Astrocyte of the spinal cord (primary cell): ENCODE measurements at places on chromosomes 1 and 21.
A peak's percentile ranks its signal among the peaks of the same experiment; 100 is the strongest.

DNA sequence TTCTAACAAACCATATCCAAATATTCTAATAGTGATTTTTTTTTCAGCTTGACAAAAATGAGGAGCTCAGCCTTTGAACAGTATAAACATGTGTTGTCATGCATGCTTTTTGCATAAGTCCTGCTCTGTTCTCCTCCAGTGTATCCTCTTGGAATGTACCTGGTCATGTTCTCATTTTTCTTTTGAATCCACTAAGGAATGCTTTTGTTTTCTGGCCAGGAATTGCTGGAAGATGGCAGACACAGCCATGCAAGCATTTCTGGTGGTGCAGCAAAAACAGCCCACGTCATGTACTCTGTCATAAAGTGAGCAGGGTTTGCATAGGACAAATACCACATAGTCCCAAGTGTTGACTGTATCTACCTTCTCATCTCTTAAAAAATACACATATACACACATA, 11.5 kb upstream of the PLD5 start:
- no peak for DNase-seq

GRCh38 chr1:110436635-110437034, 14.3 kb upstream of the PROK1 start:
- no peak for DNase-seq

DNA sequence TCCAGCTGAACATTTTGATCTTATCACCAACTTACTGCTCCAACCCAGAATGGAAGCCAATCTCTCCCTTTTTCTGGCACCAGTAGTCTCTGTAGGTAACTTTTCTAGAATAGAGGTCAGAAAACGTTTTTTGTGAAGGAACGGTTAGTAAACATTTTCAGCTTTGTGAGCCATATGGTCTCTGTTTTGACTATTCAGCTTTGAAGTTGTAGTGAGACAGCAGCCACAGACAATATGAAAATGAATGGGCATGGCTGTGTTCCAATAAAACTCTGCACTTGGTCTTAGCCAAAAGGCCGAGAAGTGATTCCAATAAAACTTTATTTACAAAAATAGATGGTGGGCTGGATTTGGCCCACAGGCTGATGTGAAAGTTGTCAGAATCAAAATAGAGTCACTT, 28.9 kb downstream of the MAP10 start:
- DNase-seq, result no peak

DNA sequence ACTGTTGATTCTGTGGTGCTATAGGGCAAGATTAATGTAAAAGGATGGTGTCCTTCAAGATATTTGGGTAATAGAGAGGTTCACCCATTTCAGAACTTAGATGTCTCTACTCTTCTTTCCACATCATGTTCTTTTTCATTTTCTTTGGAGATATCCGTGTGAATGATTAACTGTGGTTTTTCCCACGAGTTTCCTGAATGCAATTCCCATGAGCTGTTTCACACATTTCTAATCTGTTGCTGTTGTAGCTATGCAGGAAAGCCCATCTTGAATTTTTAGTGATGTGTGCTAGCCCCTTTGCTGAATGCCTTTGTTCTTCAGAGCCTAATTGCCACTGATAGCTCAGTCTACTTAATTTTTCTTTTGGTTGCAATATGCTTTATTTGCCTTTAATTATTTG, 27.6 kb downstream of the SNX27 start:
- peak; percentile 32 for DNase-seq

GRCh38 chr1:76239470-76239918, 164.9 kb downstream of the ST6GALNAC3 start:
- DNase-seq, result no peak

DNA sequence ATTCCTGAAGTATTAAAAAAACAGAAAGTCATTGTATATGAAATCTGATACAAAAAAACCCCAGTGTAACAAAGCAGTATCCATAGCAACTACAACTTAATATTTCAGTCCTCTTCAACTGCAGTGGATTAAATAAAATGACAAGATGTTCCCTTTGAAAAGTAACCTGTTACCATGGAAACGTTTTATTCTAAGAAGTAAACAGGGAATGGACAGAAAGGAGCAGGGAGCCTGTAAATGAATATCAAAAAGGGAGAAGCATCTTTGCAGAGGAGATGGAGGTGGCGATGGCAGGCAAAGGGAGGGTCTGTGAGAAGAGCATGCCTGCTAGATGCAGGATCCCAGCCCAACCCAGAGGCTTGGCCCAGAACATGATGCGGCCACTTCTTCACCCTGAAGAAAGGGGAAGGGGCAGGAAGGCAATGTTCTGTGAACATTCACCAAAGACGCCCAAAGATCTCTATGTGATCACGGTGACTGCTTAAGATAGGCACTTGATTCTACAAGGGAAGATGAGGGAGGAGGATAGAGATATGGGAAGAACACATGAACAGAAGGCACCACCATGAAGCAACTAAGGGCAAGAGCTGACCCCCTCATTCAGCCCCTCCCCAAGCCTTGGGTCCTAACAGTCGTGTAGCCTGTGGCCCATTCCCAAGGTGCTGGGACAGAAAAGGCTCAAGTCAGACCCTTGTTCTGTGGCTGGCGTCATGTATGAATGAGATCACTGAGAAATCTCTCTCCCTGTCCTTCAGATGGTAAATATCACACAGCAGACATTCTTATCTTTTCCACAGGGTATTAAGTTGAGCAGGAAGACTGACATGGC, 200.0 kb downstream of the SLC45A1 start:
- DNase-seq, result peak; percentile 58

DNA sequence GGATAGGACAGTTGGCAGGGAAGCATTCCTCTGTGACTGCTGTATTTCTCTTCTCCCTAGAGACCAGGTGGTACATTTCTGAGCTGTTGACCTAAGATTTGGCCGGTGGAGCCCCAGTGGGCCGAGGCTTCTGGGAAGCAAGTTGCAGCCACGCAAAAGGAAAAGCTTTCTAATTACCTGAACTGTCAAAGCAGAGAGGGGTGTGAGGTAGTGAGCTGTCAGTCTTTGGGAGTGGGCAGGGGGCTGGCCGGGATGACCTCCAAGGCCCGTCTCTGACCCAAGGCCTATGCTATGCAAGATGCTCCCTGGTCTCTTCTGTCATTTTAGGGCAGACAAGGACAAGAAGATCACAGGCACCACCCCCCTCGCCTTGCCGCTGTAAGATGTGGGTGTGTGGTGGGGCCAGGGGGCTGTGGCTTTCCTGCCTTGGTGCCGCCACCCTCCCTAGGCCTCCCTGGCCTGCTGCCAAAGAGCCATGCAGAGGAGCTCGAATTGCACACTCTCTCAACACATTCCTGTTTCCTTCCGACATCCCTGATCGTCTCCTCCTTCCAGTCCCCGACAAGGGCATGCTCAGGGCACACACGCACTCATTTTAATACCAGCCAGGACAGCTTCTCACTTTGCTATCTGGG, 7.7 kb downstream of the PADI1 start:
- peak; percentile 75 for DNase-seq

DNA sequence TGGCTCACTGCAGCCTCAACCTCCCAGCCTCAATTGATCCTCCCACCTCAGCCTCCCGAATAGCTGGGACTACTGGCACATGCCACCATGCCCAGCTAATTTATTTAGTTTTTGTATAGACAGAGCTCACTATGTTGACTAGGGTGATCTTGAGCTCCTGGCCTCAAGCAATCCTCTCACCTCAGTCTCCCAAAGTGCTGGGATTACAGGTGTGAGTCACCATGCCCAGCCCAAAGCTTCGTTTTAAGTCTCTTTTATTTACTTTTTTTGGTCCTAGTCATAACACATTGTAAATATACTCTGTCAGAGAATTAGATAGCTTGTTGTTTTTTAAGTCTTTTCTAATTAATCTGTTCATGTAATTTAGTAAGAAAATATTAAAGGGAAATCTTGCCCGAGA, 42.8 kb downstream of the KCNK1 start:
- DNase-seq, result no peak

- no peak for DNase-seq
Observed at GRCh38 chr1:171346881-171347280, 32.9 kb downstream of the FMO4 start.

DNA sequence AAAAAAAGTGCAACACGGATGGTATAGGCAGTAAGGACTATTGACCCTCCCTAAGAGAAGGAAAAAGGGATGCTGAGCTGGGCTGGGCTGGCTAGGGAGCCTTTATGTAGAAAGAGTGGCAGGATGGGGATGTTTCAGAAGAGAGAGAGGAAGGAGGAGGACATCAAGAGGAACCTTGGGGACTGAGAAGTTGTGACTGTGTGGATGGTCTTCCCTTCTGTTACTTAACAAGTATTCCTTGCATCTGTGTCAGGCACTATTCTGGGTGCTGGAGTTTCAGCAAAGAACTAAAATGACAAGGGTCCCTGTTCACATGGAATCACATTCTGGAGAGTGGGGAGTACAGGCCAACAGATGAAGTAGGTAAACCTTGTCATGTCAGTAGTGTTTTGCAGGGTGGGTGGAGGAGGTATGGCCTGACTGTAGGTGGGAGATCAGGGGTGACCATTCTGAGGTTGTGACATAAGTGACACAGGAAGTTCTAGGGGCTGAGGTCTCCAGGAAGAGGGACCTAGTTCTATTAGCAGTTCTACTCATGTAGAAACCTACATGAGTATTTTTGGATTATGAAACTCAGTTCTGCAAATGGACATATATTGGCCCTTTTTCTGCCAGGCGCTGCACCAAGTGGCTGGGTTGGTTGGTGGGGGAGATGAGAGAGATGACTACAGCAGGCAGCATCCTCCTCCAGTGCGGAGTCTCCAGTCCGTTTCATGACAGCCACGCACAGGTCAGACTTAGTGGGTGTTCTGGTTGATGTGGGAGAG, 53.8 kb downstream of the PRDM2 start:
- DNase-seq, result no peak

DNA sequence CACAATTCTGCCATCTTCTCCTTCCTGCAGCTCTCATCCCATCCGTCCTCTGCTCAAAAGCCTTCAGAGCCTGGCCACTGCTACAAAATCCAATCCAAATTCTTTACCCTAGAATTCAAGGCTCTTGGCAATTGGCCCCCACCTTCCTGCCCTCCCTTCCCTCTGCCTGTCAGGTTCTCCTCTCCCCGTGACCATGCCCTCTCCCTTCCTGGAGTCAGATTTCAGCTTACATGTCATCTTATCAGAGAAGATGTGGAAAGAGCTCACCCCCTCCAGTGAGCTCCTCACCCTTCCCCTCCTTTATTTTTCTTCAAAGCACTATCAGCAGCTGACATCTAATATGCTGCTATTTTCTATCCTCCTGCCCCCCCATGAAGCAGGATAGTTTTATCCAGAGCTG, 86.9 kb downstream of the GRIK3 start:
- DNase-seq, result no peak

- DNase-seq, result peak; percentile 94
Observed at GRCh38 chr1:221845650-221846371, 103.9 kb upstream of the DUSP10 start.
